ENCODE measurements at places on chromosomes 7 and 10.

DNA sequence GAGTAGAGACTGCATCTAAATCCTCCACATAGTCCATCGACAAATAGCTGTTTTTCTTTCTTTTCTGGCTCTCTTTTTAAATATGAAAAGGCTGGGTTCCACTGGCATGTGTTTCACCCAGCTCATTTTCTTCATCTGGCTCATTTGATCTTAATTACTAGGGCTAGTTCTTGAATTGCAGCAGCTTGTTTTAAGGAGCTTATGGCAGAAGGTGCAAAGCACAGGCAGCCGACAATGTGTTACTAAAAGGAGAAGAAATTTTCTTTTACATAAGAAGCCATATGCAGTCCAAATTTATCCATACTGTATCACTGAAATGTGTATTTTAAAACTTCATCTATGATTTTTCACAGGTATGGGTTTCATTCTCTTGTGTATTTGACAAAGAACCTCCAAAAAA is 205.6 kb upstream of the PTER start:
- DNase-seq, result no peak

GRCh38 chr10:130485958-130486895 is 350.0 kb downstream of the GLRX3 start:
- no peak for DNase-seq

GRCh38 chr7:53087274-53087673 is 51.8 kb downstream of the POM121L12 start:
- DNase-seq, result no peak

- DNase-seq, result no peak
Measured at GRCh38 chr10:87646192-87646909, 13.3 kb upstream of the PAPSS2 start.

DNA sequence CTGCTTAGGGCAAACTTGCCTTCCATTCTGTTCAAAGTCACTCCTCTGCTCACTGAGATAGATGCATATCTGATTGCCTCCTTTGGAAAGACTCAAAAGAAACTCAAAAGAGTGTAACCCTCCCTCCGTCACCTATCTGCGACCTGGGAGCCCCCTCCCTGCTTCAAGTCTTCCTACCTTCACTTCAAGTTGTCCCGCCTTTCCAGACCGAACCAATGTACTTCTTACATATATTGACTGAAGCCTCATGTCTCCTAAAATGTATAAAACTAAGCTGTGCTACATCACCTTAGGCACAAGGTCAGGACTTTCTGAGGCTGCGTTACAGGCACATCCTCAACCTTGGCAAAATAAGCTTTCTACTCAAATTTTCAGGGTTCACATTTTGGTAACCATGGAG is 77.4 kb upstream of the C1GALT1 start:
- DNase-seq, result no peak

- DNase-seq, result no peak
Measured at GRCh38 chr10:72611783-72612182, 14.1 kb downstream of the MICU1 start.

DNA sequence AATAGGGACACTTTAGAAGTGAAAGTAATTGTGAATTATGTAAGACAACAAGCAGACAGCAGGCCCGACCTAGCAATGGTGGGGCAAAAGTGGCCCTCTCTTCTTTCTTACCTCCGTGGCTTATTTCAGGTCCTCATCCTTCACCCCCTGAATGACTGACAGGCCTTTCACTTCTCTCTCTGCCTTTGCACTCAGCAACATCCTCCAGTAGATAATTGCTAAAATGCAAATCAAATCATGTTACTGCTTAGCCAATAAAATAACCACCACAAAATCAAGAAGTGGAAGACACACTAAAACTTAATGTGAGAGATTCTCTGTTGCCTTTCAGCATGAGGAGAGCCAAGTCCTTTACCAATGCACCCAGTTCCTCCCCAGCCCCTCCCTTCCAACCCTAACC is 274.6 kb upstream of the ZNF32 start:
- no peak for DNase-seq

DNA sequence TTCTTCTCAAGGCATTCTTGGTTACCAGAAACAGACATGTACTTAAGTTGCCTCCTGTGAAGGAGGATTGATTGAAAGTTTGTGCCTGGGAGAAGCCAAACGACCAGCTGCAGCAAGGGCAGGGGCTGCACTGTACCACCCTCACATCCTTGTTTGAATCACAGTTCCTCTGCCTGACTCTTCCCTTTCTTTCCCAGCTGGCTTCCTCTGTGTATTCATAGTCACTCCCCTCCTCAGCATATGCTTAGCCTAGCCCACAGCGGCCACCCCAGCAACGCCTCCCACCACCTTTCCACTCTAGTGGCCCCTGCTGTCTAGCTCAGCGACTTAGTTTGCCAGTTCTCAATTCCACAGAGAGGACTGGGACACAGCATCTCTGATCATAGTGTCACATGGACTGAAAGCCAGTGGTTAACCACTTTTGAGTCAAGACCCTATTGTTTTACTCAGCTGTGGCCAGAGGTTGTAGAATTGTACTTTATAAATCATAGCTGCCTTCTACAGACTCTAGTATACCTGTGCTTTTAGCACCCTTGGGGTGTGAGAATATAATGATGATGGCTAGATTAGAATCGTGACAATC is 643.0 kb downstream of the SUGCT start:
- no peak for DNase-seq

- DNase-seq, result no peak
Measured at GRCh38 chr10:49168171-49168540, 20.0 kb downstream of the TMEM273 start.
